AG08395 (cell line): ENCODE measurements at places on chromosomes 4 and X.

- DNase-seq = no peak
Measured at GRCh38 chrX:118751950-118752783, 24.8 kb downstream of the IL13RA1 start.

DNA sequence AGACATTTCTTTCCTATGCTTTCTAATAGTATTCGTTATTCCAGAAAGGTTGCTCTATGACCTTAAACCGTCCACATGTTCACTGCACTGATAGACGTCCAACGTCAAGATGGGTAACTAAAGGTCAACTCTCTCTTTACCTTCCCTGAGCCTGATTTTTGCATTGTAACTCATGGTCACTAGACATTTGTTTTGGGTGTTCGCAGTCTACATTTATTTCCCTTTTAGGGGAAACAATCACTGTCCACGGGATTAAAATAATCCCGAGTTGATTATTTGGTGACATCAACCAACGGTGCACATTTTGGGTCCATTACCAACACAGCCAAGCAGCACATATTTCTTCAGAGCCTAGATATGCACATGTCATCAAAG lies 540 bp upstream of the HADH start:
- peak; percentile 3 for DNase-seq

DNA sequence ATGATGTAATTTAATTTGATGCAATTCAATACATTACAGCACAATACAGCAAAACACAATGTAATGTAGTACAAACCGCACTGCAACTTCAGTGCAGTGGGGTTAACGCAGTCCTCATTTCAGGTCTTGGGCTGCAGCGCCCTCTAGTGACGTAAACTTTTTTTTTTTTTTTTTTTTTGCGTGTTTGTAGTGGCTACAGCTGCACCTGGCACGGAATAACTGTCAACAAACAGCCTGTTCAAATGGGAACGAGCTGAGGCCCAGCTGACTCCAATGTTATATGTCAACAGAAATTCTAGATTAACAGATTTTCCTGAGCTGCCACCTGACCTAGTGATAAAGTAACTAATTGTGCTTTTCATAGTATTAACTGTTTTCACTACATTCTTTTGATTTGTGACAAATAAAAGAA lies 33.5 kb upstream of the RASSF6 start:
- peak; percentile 67 for DNase-seq

DNA sequence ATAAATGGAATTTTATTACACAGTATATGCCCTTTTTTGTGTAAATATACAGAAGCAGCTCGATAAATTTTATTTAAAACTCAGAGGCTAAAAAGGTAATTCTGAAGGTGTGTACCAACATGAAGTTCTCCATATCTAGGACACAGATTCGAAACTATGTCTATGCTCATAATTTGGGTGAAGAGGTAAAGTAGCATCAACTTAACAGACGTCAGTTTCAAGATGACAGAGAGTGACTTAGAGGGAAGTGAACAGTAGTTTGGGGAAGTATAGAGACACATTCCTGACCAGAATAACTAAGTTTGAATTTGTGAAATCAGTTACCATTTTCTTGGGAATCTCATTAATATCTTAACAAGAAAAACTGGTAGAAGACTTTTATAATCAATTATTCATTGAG lies 2493.3 kb downstream of the ARAP2 start:
- DNase-seq = no peak

DNA sequence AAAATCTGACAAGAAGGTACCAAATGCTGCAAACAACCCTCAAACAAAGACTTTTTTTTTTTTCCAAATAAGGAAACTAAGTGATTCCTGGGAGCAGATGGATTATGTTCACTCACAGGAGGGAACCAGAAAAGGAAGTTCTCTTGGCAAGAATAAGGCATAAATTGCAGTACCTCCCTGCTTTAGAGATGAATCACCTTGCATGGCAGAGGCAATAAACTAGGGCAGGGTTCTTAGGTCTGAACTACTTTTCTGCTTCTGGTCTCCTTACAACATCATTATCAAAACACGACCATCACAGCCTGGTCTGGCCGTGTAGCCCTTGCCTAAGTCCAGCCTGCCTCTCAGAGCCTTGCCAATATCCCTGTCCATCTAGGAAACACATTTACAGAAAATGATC lies 6.3 kb downstream of the TMEM31 start:
- peak; percentile 55 for DNase-seq

DNA sequence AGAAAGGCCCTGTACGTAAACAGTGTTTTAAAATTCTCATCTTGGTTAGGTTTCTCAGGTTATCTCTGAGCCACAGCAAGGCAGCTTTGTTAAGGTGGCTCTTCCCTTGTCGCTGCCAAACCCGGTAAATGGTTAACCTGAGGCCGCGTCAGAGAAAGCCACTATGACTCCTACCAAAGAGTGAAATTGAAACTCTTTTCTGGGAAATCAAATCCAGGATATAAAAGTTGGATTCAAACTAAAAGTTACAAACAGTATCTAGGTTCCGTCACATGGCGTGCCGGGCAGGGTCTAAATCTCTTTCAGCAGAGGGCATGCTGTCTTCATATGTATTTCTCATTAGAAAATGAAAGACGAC lies 433 bp downstream of the MMAA start:
- peak; percentile 12 for DNase-seq

DNA sequence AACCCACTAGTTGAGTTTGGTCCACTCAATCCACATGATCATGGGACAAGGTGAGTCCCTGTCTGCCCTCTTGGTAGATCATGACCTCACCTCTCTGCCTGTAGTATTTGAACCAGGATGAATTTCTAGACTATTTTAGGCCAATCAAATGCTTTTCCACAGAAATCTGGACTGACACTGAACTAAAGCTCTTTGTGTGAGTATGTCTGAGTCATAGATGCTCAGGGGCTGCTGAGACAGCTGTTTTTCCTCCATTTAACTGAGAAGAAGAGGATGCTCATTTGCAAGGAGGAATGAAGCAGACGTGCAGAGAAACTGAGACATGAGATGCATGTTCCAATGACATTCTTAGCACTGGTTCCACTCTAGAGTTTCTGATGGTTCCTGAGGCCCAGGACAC lies 77.3 kb upstream of the TMEM47 start:
- DNase-seq = peak; percentile 48

DNA sequence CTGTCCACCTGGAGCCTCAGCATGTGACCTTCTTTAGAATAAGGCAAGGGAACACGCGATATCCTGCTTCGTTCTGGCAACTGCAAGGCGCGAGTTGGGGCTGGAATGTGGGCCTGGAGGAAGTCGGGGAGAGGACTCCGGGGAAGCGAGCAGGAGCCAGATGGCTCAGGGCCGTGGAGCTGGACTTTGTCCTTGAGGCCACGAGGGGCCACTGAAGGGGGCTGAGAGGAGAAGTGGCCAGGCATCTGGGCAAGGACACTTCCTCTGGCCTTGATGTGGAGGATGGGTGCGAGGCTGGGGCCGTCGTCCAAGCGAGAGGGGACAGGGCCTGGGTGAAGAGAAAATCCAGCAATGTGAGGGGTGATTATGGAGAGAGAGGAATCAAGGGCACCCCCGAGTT lies 12.2 kb upstream of the DUSP9 start:
- no peak for DNase-seq

GRCh38 chr4:13347517-13348125 lies 136.5 kb downstream of the RAB28 start:
- peak; percentile 19 for DNase-seq

- DNase-seq = no peak
Measured at GRCh38 chr4:5019274-5019673, at the start of gene CYTL1. TSS of gene CYTL1 (minus strand) at chr4:5019458. CDS start at chr4:5019445, 13 bp downstream.

DNA sequence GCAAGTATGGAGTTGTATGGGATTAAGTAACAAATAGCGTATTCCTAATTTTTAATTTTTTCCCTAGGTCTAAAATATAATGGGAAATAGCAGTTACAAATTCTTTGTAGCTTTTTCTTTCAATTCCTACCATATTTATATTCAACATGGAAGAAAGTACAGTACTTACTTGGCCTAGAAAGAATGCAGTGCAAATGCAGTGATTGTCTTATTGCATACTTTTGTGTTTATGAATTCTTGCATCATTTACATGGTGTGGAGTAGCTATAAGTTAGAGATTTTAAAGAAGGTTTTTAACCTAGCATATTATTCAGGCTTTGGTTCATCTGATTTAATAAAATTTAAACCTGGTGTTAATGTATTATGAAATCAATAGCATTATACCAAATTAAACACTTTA lies 263.3 kb downstream of the BMPR1B start:
- DNase-seq = no peak

DNA sequence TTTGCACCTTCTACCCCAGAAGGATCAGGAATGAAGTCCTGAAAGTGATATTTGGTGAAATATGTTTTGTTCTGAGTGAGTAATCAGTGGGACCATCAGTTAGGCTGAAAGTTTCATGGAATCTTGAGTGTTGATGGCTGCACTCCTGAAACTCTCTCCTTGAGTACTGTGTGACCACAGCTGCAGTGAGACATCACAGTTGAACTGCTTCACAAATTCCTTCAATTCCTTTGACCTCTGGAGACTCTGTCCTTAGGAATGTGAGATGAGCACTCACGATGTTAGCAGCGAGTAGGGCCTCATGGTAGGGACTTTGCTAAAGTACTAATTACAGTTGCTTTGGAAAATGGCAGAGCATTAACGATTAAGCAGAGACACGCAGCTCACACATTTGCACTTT lies 142.9 kb upstream of the SLC4A4 start:
- DNase-seq = peak; percentile 89

- DNase-seq = no peak
Measured at GRCh38 chr4:184817494-184818215, 8.1 kb downstream of the ACSL1 start.

GRCh38 chr4:4717692-4718091 lies 141.8 kb upstream of the MSX1 start:
- DNase-seq = no peak

- no peak for DNase-seq
Measured at GRCh38 chrX:114181195-114181594, 402.7 kb upstream of the HTR2C start.

- no peak for DNase-seq
Measured at GRCh38 chr4:150061086-150061776, 17.0 kb upstream of the DCLK2 start.

- no peak for DNase-seq
Measured at GRCh38 chr4:187174749-187175148, 451.1 kb upstream of the FAT1 start.

- DNase-seq = peak; percentile 58
Measured at GRCh38 chr4:143294310-143294709, 42.4 kb upstream of the GAB1 start.
